Gastroesophageal sphincter (tissue), 4 donors: ENCODE measurements at places on chromosomes 4 and X. TPM values are rescaled to one million over a fixed set of nuclear protein-coding genes. Genes with fewer than 3 reads are reported as not detected.

DCLK2 gene
- 17.1 TPM for total RNA-seq

DCK gene
- total RNA-seq, result 24.9 TPM

MAGEA3 gene
- not detected for total RNA-seq

DMP1 gene
- total RNA-seq, result not detected

XAGE2 gene
- total RNA-seq, result not detected

DUX4 gene
- total RNA-seq, result not detected

FHIP1A gene
- total RNA-seq, result 5.4 TPM

FAT1 gene
- total RNA-seq, result 197 TPM

SPP1 gene
- 5.6 TPM for total RNA-seq

DCAF12L2 gene
- total RNA-seq, result 1.8 TPM

GRIA2 gene
- 0.30 TPM for total RNA-seq

GLRA2 gene
- total RNA-seq, result not detected

GATA1 gene
- total RNA-seq, result not detected

CTAG2 gene
- not detected for total RNA-seq

YY2 gene
- total RNA-seq, result 1.6 TPM

HPSE gene
- 0.47 TPM for total RNA-seq

CPZ gene
- 3.2 TPM for total RNA-seq

NEXMIF gene
- total RNA-seq, result 12.0 TPM

ALPK1 gene
- 15.0 TPM for total RNA-seq
